CD4-positive, alpha-beta T cell treated with Interleukin-6 for 4 hours (primary cell): ENCODE measurements at places on chromosomes 13 and 19.

DNA sequence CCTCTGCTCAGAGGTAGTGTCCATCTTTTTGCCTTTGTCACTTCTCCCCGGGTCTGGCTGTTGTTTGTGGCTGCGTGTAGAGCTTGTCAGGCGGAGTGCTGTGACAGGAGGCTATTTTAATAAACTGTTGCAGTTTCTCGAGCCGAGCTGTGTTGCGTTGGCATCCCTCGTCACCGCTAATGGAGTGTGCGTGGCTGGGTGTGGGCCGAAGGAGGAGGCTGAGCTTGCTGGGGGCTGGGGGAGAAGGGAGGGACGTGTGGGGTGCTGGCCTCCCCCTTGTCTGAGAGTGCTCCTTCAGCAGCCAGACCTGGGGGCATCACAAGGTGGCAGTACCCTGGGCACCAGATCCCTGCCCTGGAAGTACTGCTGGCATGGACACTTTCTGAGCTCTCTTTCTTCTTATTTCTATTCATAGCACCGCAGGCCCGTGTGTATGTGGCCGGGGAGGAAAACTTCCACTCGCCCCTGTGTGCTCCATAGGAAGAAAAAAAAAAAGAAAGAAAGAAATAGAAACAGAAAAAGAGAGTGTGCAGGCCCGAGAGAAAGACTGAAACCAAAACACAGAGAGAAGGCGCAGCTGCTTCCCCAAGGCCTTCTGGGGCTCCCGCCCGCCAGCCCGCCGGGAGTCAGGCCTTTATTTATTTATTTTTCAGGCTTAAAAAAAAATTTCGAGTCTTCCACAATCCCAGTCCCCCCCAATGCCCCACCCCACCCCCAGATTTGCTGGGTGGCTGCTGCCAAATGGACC lies 27.0 kb downstream of the NFIX start:
- no peak for DNase-seq

- no peak for DNase-seq
Observed at GRCh38 chr19:40217027-40217810, 965 bp downstream of the TTC9B start.

- no peak for DNase-seq
Observed at GRCh38 chr13:26061256-26061655, 9.4 kb upstream of the SHISA2 start.

DNA sequence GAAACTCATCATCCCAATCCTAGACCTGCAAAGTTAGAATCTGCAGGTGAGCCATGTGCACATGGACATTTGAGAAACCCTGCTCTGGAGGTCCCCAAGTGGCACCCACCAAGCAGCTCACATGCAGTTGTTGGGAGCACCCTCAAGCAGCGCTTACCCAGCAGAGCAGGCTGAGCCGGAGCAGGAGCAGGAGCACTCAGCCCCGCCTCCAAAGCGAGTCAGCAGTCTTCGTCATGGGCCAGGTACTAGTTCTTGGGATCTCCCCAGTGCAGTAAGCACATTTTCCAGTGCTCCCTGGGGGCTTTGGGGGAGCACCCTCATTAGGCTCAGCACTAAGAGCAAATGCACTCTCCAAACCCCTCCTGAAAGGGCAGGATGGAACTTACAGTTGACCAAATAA lies 572.7 kb downstream of the IRS2 start:
- no peak for DNase-seq

- no peak for DNase-seq
Observed at GRCh38 chr19:17475541-17476115, 5.3 kb downstream of the SLC27A1 start.

DNA sequence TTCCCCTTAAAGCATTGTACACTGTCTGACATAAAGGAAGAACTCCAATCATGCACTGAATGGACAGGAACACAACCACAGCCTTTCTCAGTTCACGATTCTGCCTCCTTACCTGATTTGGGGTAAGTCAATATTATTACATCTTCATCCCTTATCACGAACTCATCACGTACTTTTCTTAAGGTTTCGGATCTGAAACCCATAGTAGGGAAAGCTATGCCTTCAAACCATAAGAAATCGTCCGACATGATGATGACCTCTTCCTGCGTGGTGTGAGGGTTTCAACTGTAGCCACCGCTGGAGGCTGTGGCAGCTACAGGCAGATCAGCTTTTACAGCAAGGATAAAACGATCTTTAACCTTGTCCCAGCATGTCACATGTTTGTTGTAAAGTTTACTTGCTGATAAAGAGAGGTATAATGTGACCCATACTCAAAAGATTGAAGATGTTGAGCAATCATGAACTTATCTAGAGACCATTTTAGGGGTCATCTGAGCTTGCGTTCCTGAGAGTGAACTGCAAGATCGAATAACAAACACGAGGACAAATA lies at the start of gene SULT2A1:
Gene SULT2A1, minus strand, starts transcription at position 306 of the 550 bp plus-strand sequence. Its CDS starts 58 bp downstream, at position 248.
- DNase-seq, result no peak

GRCh38 chr13:111541345-111541744 lies 220.9 kb downstream of the TEX29 start:
- DNase-seq, result no peak
